T-cell (primary cell): ENCODE measurements at places on chromosomes 4 and X. TPM values are rescaled to one million over a fixed set of nuclear protein-coding genes. Genes with fewer than 3 reads are reported as not detected.

The ADRA2C gene
- 0.16 TPM for total RNA-seq

The ZNF157 gene
- 1.2 TPM for total RNA-seq

The LRAT gene
- not detected for total RNA-seq

The RASSF6 gene
- 0.66 TPM for total RNA-seq

The USP26 gene
- total RNA-seq, result not detected

The STARD8 gene
- 0.16 TPM for total RNA-seq

The ALAS2 gene
- total RNA-seq, result not detected

The UGT2B11 gene
- total RNA-seq, result not detected

The APLN gene
- 0.06 TPM for total RNA-seq

The HSFX3 gene
- total RNA-seq, result not detected

The TSPAN7 gene
- total RNA-seq, result not detected

The IL1RAPL2 gene
- not detected for total RNA-seq

The CBLL2 gene
- total RNA-seq, result not detected

The ANTXR2 gene
- 45.4 TPM for total RNA-seq

The CCSER1 gene
- 0.54 TPM for total RNA-seq

The VCX gene
- not detected for total RNA-seq

The HSFX2 gene
- not detected for total RNA-seq

The ZFP92 gene
- total RNA-seq, result 0.62 TPM

The ABLIM2 gene
- total RNA-seq, result 7.0 TPM

The CT45A8 gene
- not detected for total RNA-seq

The ETNPPL gene
- total RNA-seq, result 0.13 TPM

The CXorf66 gene
- not detected for total RNA-seq

The NUDT10 gene
- total RNA-seq, result 0.30 TPM

The RIBC1 gene
- total RNA-seq, result 1.5 TPM

The CFP gene
- total RNA-seq, result 17.7 TPM
